ENCODE measurements at places on chromosomes 16 and 17. TPM values are rescaled to one million over a fixed set of nuclear protein-coding genes. Genes with fewer than 3 reads are reported as not detected.

CDRT4 gene
- 1.8 TPM for total RNA-seq

NTN3 gene
- 0.39 TPM for total RNA-seq

DNA sequence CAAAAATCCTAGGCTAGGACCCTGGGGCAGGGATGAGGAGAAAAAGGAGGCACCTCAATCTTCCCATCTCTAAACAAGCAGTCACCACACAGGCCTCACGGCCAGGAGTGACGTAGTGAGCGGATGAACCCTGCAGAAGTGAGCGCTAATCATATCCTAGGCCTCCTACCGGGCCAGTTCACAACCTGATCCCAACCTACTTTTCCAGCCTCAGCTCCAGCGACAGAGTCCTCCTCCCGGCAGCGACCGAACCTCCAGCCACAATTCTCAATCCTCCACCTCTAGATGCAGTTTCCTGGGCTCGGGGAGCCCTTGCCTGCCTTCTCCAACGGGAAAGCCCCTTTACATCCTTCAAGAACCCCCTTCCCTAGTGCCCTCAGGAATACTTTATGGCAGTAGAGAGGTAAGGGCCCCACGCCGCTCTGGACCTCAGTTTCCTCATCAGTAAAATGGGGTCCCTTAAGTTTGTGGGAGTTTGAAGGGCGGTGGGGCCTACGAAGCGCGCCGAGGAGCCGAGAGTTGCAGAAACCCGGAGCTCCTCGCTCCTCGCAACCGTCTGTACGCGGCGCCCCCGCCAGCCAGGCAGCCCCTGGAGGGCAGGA, 1.4 kb downstream of the ZNF668 start:
- DNase-seq: no peak

DNA sequence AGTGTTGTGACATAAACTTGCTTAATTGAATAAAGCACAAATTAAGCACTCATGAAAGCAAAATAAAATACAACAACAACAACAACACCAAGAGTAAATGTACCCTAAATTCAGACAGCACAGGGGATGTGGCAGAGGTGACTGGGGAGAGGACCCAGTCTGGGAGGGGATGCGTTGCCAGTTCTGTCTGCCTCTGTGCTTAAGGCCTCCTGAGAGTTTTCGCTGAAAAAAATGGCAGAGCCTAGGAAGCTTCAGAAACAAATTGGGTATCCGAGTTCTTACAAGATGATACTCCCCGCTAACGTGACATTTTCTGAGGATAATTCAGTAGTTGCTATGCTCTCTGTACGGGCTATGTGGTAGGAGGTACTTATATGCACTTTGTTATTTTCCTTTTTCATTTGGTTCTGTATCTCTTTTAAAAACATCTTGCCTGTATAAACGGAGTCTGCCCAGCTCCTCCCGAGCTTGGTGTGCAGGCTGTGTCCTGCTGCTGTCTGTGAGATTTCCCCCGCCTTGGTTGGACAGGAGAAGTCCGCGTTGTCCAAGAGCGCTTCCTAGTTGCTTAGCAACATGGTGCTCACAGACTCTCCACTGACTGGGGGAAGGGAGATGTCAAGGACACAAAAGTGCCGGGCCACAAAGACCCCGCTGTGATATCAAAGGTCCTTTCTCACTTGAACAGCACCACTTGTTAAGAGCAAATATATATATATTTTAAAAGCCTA, 134.2 kb upstream of the CPHXL start:
- DNase-seq: no peak
